NCI-H1048 (cell line): ENCODE measurements at places on chromosomes 3 and 15.
A peak's percentile ranks its signal among the peaks of the same experiment; 100 is the strongest.

- no peak for DNase-seq
Observed at GRCh38 chr3:88824666-88825564, 282.5 kb upstream of the EPHA3 start.

DNA sequence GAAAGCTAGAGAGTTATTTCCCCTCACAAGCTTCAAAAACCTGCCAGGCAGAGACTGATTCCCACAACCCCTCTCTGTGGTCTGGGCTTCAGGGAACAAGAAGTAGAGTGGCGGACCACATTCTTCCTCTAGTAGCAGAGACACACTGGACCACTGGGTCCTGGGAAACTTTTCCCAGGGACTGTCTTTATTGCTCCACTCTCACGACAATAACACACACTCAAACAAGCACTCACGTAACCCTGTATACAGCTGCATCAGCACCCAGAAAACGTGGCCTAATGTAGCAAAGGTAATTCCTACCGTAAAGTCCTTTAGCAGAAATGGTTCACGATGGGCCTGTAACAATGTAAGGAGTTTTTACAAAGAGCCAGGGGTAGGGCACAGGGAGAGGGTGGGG is 27.6 kb downstream of the CPOX start:
- DNase-seq: no peak

- DNase-seq: no peak
Observed at GRCh38 chr15:56254265-56254664, 10.6 kb upstream of the RFX7 start.

DNA sequence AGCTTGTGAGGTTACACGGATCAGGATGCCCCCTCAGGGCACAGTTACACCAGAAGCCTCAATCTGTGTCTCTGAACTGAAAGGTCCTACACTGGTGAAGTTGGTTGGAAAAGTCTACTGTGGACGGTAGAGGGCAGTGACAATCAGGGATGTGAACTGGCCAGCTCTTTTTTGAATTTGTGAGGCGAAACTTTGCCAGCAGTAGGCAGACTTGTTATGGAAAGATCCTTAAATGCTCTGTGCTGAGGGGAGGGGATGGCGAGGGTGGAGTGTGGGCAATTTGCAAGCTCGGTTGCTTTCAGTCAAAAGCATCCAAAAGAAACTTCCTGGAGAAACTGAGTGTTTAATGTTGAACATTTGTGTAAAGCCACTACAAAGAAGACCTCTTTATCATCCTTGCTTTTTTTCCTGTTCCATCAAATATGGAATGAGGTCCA is 127.4 kb upstream of the ABHD17C start:
- no peak for DNase-seq

DNA sequence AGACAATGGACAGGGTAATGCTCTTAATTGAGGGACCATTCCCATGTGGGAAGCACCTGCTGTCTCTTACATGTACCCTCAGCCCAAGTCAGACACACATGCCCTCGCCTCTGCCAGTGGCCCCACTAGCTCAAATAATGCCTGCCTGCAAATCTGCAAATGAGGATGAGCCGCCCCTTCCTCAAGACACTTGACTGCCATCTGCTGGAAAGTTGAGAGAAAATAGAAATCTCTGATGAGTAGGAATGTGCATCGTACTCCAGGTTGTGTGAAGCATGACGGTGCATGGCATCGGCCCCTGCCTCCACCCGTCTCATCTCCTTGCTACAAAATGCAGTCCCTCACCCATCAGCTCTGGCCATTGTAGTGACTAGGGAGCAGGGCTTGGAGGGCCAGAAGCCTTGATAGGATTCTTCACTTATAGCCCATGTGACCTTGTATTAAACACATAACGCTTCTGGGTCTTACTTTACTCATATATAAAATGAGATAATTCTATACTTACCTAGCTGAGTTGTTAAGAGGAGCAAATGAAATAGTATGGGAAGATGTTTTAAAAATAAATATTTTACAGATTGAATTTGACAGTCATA is 6.3 kb upstream of the SCN5A start:
- peak; percentile 22 for DNase-seq

GRCh38 chr3:11187681-11188080 is 33.4 kb downstream of the HRH1 start:
- no peak for DNase-seq

- DNase-seq: no peak
Observed at GRCh38 chr3:43061101-43061895, 44.6 kb downstream of the POMGNT2 start.
